GM10248 (cell line): ENCODE measurements at places on chromosomes 11 and 22.

DNA sequence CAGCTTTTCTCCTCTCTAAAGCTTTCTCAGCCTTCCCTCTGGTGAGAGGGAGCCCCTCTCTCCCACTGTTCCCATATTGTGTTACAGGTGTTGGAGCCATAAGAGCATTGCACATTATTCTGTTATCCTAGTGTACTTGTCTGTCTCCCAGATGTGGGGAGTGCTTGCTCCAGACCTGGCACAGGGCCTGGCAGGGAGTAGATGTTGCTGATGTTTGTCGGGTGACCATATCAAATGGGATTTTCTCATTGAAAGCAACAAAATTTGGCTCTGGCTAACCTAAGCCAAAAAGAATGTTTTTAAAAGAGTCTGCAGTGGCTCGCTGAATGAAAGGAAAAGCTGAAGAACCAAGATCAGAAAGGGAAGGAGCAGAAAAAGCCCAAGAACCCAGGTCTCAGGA lies 41.1 kb downstream of the CYB5R2 start:
- no peak for DNase-seq

DNA sequence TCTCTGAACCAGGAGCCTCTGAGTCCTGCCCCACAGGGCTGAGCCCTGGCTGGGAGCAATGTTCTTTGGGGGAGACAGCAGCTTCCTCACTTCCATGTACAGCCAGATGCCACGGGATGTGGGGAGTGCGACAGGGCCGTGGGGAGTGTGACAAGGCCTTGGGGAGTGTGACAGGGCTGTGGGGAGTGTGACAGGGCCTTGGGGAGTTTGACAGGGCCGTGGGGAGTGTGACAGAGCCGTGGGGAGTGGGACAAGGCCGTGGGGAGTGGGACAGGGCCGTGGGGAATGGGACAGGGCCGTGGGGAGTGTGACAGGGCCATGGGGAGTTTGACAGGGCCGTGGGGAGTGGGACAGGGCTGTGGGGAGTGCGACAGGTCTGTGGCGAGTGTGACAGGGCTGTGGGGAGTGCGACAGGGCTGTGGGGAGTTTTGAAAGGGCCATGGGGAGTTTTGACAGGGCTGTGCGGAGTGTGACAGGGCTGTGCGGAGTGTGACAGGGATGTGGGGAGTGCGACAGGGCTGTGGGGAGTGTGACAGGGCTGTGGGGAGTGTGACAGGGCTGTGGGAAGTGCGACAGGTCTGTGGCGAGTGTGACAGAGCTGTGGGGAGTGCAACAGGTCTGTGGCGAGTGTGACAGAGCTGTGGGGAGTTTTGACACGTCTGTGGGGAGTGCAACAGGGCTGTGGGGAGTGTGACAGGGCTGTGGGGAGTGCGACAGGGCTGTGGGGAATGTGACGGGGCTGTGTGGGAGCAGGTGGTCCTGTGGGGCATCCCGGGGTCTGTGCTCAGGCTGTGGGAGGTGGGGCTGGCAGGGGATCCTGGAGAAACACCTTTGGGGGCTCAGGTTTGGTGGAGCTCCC lies 6.6 kb upstream of the KRTAP5-6 start:
- DNase-seq: no peak

DNA sequence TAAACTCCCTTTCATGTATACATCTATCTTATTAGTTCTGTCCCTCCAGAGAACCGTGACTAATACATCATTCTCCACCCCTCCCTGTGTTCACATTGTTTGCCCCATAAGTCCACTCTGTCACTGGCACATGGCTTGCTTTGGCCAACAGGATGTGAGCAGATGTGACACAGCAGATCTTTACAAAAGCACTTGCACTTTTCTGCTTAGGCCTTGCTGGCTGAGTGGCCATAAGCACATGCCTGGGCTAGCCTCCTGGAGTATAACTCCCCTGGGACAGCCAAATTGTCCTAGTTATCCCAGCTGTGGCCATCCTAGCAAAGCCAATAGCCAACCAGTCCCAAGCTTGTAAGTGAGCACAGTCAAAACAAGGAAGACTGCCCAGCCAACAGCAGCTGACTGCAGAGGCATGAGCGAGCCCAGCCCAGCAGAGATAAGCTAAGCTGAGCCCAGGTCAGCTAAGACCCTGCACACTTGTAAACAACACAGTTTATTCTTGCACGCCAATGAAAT lies 9.7 kb upstream of the RCN1 start:
- DNase-seq: no peak

DNA sequence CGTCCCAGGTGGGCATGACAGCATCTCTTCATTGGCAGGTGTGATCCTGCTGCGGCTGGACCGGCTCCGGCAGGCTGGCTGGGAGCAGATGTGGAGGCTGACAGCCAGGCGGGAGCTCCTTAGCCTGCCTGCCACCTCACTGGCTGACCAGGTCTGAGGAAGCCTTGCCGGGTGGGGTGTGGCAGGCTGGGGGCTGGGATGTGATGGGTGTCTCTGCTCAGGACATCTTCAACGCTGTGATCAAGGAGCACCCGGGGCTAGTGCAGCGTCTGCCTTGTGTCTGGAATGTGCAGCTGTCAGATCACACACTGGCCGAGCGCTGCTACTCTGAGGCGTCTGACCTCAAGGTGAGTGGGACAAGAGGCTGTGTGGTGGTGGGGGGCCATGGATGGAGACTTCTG lies 3.5 kb downstream of the LARGE2 start:
- DNase-seq: no peak

DNA sequence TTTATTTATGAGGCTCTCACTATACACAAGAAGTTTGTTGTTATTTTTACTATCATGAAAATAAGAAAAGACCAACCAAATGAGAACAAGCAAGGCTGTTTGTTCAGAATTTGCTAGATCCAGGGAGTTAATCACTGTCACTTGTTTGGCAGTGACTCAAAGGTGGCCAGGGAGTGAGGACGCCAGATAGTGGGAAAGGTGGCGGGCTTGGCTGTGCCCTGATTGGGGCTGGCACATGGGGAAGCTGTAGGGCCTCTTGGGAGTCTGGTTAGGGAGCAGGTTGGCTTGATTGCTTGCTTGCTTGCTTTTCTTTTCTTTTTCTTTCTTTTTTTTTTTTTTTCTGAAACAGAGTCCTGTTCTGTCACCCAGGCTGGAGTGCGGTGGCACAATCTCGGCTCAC lies 53.1 kb upstream of the SLC22A12 start:
- no peak for DNase-seq
